Right forelimb (tissue), 1 donor: ENCODE measurements at places on chromosomes 1 and 21.

DNA sequence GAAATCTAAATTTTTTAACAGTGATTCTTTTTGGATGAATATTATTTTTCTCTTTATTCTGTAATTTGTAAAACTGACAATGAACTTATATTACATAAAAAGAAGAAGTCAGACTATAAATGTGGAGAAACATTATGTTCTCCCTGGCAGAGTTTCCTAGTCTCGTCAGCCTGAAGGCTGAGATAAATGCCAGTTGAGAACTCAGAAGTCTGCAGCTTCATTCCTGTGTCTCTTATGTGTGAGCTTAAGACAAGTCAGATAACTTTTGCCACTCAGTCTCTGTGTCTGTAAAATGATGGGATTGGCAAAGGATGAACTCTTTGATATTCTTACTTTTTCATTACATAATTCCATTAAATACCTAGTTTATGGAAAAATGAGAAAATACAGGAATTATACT lies 568.8 kb upstream of the ZRANB2 start:
- no peak for DNase-seq

- no peak for DNase-seq
Observed at GRCh38 chr1:209029737-209030136, 553.8 kb upstream of the CAMK1G start.

GRCh38 chr1:85334962-85335361 lies 58.5 kb upstream of the BCL10 start:
- no peak for DNase-seq

DNA sequence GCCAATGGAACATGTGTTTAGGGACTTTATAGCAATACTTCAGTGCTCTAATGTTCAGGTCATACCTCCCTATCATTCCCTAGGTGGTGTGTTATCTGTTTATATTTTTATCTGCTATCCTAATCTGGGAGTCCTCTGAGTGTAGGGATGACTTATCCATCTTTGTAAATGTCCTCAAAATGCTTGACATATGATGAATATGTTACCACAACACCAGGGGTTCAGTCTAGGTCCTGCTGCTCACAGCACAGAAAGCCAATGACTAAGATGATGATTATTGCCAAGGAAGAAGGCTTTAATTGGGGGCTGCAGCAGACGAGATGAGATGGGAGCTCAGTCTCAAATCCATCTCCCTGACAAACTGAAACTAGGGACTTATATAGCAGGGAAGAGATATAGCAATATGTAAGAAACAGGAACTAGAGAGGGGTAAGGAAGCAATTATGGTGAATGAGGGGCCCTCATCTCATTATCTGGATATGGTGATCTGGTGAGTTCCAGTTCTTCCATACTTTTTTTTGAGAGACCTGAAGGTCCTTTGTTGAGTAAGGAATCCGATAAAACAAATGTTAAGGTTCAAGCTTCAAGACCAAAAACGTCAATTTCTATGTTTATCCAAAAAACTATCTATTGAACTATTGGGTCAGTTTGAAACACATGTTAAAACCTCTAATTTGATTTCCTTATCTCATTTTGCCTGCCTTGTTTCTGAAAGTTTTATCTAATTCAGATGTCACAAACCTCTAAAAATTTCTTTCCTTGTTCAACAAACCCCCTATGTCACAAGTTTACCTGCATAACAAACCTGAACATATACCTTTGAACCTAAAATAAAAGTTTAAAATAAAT lies 256.7 kb upstream of the CACYBP start:
- DNase-seq, result no peak

- no peak for DNase-seq
Observed at GRCh38 chr1:152926091-152926490, 17.7 kb downstream of the IVL start.

GRCh38 chr1:6794164-6794563 lies 8.9 kb downstream of the CAMTA1 start:
- DNase-seq, result no peak

- no peak for DNase-seq
Observed at GRCh38 chr1:40314721-40315238, 2.3 kb downstream of the COL9A2 start.

DNA sequence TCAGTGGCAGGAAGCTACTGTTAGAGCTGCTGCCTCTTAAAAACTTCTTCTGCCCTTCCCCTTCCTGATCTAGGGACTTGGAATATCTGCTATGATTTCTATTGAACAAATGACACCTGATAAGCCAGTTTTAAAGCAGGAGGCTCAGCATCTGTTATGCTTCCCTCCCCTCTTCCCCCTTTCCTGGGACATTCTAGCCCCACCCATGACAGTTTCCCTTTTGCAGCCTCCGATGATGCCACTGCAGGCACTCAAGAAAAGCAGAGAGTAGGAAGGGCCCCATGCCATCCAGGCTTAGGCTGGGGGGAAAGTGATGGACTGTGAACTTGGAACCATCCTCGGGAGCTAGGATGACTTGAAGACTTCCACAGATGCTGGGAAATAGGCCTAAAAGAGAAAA lies 15.1 kb upstream of the EPB41 start:
- no peak for DNase-seq

- DNase-seq, result no peak
Observed at GRCh38 chr1:24622218-24622617, 20.9 kb upstream of the SRRM1 start.

DNA sequence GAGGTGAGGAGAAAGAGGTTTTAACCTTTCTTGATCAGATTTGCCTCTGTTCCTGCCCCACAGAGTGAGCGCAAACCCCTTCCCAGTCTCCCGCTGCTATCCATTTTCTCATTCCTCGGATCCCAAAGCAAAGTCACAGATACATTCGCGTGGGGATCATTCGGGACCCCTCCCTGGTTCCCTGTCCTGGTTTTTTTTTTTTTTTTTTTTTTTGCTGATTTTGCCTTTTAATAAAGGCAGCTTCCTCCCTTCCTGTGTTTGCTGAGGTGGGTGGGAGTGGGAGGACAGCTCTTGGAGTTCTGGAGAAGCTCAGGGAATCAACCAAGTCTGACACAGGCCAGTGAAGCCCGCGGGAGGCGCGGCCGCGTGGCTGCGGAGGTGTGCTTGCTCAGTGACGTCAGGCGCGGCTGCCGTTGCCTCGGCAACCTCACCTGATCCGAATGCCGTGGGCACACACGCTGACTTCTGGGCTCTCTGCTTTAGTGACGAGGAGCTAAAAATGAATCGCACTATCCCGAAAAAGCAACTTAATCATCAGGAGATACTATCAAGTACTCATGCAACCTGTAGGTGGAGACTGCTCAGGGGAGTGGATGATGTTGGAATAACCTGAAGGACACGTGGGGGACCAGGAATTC lies 106.4 kb downstream of the TBX19 start:
- DNase-seq, result no peak

DNA sequence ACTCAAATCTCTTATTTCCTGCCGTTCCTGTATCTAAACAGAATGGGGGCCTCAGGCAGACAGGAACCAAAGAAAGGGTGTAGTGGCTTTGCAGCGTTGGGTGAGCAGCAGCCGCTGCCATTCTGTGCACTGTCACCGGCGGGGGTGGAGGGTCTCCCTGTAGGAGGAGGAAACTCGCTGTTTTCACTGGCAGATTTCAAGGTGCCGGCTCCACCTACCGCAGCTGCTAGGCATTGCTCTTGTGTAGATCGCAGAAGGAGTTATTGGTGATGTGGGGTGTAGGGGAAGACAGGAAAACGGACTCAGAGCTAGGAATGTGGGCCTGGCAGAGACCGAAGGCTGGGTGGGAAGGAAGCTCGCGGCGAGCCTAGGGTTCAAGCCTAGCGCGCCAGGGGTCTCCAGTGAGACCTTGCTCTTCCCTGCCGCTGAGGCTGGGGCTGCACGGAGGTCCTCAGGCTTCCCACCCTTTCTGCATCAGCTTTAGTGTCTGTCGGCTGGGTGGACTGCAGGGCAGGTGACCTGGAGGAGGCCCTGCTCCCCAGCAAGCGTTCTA lies 20.8 kb downstream of the ATP5PO start:
- DNase-seq, result peak; percentile 88

- DNase-seq, result no peak
Observed at GRCh38 chr1:10651389-10651766, 145.1 kb downstream of the CASZ1 start.

DNA sequence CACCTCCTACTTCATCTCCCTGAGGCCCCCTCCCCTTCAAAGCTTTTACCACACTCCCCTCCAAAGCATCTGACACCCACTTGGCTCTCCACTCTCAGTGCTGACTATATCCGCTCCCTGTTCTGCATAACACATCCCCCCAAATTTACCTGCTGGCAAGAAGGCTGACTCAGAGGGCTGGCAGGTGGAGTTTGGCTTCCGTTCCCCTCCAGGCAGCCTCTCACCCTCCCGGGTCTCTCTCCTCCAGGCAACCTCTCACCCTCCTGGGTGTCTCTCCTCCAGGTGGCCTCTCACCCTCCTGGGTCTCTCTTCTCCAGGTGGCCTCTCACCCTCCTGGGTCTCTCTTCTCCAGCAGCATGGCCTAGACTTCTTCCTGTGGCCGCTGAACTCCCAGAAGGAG lies 562.1 kb downstream of the NPHP4 start:
- no peak for DNase-seq

GRCh38 chr1:84164567-84165021 lies 20.5 kb downstream of the PRKACB start:
- DNase-seq, result no peak

GRCh38 chr1:104467590-104467989 lies 717.9 kb downstream of the AMY1C start:
- no peak for DNase-seq

GRCh38 chr1:178723546-178723945 lies 1.5 kb upstream of the RALGPS2 start:
- no peak for DNase-seq

- DNase-seq, result peak; percentile 44
Observed at GRCh38 chr1:67683766-67684525, 1.1 kb upstream of the GADD45A start.

DNA sequence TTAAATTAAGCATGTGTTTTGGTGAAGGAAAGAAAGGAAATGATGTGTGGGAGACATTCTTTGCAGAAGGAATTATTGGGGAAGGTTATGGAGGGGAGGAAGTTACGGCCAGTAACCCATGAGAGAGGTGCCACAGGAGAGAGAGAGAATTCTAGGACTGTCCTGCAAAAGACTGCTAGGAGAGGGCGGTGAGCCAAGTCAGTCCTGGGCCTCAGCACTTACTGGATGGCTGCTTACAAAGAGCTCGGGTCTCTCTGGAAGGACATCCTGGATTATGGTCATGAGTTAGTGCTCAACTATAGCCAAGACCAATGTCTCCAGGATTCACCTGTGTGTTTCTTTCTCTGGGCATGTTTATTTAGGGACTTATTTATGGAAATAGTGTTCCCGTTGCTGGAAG lies 74.4 kb upstream of the HSD17B7 start:
- DNase-seq, result no peak

GRCh38 chr1:9816199-9816598 lies 7.6 kb downstream of the CLSTN1 start:
- no peak for DNase-seq

DNA sequence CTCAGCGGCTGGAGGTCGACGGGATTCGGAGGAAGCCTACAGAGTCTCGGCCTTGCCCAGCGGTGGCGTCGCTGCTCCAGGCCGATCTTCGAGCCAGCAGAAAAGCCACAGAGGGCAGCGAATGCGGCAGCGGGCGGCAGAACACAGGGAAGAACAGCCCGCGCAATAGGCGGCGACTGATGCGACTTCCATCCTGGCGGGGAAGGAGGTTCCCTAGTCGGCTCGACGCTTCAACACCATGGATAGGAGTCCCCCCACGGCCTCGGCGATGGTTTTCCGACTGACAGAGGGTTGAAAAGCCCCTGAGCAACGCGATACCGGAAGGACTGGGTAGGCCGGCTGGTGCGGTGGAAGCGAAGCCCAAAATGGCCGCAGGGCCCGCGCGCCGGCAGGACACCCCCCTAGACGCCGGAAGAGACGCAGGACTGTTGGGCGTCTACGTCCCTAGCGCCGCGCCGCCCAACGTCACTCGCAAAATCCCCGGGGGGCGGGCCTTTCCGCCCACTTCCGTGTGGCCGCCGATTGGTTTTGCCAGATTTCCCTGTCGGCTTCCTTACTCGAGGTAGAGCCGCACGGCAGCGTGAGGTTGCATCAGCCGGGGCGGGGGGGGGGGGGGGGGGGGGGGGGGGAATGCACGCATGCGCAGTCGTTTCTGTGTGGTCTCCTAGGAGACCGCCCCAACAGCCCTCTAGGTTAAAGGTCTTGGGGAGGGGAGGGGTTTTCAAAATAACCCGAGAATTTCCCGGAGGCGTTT lies at the start of gene PPP1R15B:
TSS of gene PPP1R15B (minus strand) at position 367 of the 754 bp plus-strand sequence. CDS start 406 bp downstream, outside the sequence.
- DNase-seq, result peak; percentile 99

- DNase-seq, result no peak
Observed at GRCh38 chr1:226332947-226333346, 24.0 kb upstream of the LIN9 start.

GRCh38 chr1:175820456-175821025 lies 77.1 kb upstream of the TNR start:
- no peak for DNase-seq

DNA sequence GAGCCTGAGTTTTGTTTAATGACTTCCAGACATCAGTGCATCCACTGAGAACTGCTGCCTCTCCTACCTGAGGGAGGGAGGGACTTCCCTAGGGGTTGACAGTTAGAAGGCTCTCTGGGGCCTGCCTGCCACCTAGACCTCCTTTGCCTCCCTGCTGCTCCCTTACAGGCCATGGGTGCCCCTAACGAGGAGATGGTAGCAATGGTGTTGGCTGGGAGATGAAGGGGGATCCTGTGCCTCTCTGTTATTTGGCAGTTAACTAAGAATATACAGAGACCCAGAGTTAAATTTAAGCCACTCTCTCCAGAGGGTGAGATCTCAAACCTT lies 66.1 kb downstream of the UBE2U start:
- no peak for DNase-seq

GRCh38 chr1:15224259-15224869 lies 22.7 kb upstream of the FHAD1 start:
- DNase-seq, result no peak

DNA sequence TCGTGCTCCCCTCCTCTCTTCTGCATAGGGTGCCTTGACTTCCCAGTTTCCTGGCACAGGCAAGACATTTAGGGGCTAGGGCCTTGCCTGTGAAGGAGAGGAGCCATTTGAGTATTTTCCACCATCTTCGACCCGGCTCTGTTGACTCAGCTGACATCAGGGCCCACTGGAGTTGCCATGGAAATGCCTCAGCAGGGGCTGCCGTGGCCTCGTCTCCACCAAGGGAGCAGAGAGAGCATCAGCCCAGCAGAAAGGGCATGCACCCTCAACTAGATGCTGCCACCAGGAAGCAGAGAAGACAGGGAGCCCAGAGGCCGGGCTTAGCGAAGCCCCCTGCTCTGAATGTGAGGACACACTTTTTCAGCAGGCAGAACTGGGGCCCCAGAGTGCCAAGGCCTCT lies 101.9 kb upstream of the ACTL8 start:
- DNase-seq, result no peak

DNA sequence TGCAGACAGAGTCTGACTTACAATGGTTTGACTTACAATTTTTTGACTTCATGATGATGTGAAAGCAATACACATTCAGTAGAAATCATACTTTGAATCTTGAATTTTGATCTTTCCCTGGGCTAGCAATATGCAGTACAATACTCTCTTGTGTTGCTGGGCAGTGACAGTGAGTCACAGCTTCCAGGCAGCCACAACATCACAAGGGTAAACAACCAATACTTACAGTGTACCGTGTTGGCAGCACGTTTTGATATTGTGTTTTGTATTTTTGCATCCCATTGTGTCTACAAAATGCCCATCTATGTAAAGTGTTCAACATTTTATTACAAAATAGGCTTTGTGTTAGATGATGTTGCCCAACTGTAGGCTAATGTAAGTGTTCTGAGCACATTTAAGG lies 150.9 kb downstream of the NTMT2 start:
- DNase-seq, result no peak
